ENCODE measurements at places on chromosomes 2 and 18. TPM values are rescaled to one million over a fixed set of nuclear protein-coding genes. Genes with fewer than 3 reads are reported as not detected.

The ELOA2 gene
- polyA plus RNA-seq, result not detected

The CXCR1 gene
- not detected for polyA plus RNA-seq

The GALNT3 gene
- polyA plus RNA-seq, result 1.9 TPM

DNA sequence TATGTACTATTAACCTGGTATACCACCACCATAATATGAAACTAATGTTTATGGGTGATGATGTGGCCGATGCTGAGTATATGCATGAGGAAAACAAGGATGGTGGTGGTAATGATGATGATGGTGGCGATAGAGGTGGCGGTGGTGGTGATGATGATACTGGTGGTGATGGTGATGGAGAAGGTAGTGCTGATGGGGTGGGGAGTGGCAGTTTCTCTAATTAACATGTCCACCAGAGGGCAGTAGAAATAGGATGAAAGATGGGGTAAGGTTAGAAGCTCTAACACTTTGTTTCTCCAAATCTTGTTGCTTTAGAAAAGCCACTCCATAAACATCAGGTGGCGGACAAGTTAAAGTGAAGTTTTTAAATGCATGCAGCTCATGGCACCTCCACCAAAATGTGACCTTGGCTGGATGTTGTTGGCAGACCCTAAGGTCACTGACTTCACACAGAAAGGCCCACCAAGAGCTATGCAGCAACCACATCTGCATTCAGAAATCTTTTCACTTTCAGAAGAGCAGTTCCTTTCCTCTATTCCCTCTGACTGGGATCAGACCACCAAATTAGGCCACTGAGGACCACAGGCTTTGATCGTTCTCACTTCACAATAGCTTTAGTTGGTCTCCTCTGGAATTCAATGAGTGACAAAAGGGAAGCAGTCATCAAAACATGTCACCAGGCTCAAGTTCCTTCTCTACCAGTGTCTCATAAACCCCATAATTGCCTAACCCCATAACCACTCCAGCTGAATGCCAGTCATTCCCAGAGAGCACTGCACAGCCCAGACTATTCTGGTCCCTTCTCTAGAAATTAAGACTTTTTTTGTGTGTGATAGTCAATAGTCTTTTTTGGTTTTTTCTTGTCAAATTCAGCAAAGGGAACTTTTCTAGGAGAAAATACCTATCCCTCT, 7.5 kb upstream of the BCL11A start:
- no peak for DNase-seq

GRCh38 chr2:70115646-70116442, 28.6 kb downstream of the PCBP1 start:
- no peak for DNase-seq

GRCh38 chr2:237627441-237628246, at the start of gene LRRFIP1:
Gene LRRFIP1, plus strand, starts transcription at chr2:237627587. Its CDS starts 58 bp downstream, at chr2:237627645.
- no peak for DNase-seq

- no peak for DNase-seq
Measured at GRCh38 chr2:28228434-28228995, 164.1 kb upstream of the FOSL2 start.

DNA sequence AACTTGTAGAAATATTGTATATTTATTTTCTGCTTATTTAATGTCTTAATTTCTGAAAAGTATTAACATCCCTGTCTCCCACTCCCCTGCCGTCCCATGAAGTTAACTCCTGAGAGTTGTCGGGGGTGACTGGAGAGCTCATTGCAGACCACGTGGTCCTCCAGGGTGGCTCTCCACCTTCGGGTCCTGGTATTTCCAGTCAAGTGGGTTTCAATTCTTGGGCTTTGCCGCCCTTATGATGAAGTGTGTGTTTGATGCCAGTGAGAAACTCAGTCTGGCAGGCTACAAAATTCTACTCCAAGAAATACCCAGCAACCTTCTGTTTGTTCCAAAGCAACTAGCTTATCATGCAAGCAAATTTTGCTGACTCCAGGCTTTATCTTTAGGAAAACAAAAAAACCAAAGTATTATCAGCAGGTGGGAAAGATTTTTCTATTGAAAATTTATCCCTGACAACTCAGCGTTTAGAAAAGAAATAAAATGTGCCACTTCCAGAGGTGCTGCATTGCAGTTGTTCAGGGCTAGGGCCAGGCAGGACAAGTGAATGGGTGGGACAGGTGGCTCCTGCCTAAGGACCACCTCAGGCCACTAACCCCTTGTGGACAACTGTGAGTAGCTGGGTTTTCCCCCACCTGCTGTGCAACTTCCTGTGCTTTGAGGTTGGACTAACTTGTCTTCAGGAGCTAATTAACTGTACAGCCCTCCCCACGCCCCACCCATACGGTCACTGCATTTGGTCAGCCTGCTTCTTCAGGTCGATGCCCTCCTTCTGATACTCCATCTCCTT, 46.6 kb downstream of the BCL2L11 start:
- DNase-seq, result no peak

GRCh38 chr2:106886916-106887758, 1.2 kb upstream of the ST6GAL2 start:
- no peak for DNase-seq

- no peak for DNase-seq
Measured at GRCh38 chr2:111198701-111199100, 78.0 kb downstream of the BCL2L11 start.

- no peak for DNase-seq
Measured at GRCh38 chr2:202002381-202002780, 31.3 kb upstream of the FZD7 start.

DNA sequence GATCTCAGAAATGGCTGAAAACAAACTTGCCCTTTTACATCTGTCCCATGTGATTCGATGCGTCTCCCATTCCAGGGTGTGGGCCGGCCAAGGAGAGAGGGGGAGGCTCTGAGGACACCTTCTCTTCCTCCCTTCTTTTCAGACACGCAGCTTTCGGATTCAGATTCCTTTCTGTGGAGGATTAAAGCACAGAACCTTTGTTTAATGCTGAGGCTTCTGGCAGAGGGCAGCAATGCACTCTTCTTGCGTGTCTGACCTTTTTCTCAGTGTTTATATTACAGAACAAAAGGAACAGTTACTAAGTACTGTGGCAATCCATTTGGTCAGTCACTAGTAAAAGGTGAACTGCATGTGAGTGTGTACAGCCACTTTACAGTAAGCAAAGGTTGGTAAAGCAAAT, 268.9 kb upstream of the CCDC68 start:
- peak; percentile 16 for DNase-seq

GRCh38 chr2:133821107-133821760, 253.0 kb upstream of the NCKAP5 start:
- no peak for DNase-seq

- DNase-seq, result no peak
Measured at GRCh38 chr18:32019251-32019948, 775 bp downstream of the RNF125 start.

GRCh38 chr2:1798785-1799144, 54.5 kb upstream of the PXDN start:
- DNase-seq, result no peak

GRCh38 chr2:47238638-47239037, 83.5 kb upstream of the STPG4 start:
- DNase-seq, result no peak

DNA sequence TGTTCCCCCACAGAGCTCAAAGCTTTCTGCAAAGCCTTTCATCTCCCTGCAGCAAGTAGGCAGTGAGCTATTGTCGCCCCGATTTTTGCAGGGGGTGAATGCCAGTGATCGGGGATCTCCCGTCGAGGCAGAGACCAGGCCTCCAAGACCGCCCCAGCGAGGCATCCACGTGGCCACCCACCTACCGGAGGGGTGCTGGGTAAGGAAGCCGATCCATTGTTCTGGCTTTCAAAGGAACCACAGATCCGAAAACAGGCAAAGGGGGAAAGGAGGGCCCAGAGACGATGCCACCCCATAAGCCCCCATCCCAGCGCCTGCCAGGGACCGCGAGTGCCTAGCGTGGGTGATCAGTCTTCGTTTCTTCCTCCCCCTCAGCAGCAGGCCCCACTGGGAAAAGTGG, 2.4 kb downstream of the ADRA2B start:
- no peak for DNase-seq

DNA sequence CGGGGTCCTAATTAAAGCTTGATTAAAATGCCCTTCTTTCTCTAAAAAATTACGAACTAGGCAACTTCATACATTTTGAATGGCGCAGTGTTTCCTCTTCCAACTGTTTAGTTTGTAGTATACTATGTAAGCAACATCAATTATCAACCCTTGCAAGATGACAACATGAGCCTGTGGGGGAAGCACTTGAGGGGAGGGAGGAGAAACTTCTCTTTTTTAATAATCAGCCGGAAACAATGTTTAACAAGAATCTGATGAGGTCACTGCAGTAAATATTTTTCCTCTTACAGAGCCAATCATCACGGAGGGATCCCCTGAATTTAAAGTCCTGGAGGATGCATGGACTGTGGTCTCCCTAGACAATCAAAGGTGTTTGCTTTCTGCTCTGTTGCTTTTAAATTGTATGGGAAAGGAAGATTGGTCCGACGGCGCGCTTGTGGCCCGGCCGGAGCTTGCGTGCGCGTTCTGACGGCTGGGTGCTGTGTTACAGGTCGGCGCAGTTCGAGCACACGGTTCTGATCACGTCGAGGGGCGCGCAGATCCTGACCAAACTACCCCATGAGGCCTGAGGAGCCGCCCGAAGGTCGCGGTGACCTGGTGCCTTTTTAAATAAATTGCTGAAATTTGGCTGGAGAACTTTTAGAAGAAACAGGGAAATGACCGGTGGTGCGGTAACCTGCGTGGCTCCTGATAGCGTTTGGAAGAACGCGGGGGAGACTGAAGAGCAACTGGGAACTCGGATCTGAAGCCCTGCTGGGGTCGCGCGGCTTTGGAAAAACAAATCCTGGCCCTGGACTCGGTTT, 5.3 kb upstream of the DLX1 start:
- DNase-seq, result no peak

Measured in AG04450 (cell line).